AG09319 (cell line): ENCODE measurements at places on chromosomes 3 and 15.

DNA sequence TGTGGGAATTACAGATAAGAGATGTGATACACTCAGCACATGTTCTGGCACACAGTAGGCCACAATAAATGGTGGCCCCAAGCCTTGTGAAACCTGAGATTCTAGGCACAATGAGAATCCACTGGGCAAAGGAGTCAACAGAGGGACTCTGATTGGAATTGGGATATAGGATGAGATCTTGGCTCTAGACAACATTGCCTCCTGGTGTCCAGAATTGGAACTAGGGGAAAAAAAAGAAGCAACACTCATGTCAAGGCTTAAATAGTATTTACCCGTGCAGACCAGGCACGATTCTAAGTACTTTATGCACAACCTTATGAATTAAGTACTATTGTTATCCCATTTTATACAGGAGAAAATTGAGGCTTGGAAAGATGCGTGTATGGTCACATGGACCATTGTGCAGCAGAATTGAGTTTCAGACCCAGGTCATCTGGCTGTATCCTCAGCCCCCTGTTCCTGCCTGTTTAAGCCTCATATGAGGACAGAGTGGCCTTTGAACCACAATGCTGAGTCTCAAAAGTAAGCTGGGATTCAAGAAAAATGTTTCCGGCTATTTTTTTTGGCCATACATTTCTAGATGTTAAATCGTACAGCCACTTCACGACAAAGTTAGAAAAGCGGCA is 124.8 kb downstream of the SV2B start:
- DNase-seq: no peak

GRCh38 chr3:87765256-87765655 is 293.5 kb downstream of the CGGBP1 start:
- DNase-seq: no peak

- DNase-seq: no peak
Measured at GRCh38 chr3:17138246-17139039, 253.7 kb downstream of the PLCL2 start.

DNA sequence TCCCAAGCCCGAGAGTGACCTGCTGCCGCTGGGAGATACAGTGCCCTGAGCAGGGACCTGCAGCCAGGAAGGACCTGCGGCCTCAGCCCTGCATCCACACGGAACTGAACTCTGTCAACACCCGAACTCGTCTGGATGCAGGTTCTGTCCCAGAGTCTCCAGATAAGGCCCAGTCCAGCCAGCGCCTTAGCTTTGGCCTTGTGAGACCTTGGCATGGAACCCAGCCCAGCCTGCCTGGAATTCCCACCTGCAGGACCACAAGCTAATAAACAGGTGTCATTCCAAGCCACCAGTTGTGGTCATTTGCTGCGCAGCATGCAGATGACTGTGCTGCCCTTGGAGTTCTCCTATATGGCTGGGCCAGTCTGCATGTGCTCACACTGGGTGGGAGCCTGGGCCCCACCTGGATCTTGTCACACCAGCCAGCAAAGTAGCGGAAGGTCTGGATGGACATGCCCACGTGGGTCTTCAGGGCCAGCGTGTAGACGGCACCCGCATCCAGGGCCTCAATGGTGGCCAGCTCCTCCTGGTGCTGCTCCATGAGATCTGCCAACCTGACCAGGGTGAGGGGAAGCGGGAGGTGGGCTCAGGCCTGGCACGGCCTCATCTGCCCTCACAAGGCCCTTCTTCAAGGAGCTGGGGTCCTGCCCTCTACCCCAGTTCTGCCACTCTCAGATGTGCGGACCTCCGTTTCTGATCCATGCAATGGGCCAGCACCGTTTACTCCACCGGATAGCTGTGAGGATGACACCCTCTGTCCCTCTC is 47.2 kb upstream of the SLC41A3 start:
- no peak for DNase-seq

DNA sequence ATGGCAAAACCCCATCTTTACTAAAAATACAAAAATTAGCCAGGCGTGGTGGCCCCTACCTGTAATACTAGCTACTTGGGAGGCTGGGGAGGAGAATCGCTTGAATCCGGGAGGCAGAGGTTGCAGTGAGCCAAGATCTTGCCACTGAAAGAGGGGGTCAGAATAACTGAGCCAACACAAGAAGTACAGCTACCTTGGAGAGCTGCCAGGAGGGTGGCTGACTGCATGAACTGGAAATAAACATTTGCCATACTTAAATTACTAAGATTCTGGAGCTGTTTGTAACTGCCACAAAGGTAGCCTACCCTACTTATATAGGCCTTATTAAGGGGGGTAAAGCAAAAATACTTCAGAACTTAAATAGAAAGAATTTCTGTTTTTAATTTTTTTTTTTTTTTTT is 15.4 kb upstream of the PIK3CB start:
- DNase-seq: no peak

GRCh38 chr3:112653209-112653871 is 12.4 kb upstream of the CCDC80 start:
- DNase-seq: no peak

GRCh38 chr3:168722091-168722490 is 626.4 kb upstream of the GOLIM4 start:
- DNase-seq: no peak

DNA sequence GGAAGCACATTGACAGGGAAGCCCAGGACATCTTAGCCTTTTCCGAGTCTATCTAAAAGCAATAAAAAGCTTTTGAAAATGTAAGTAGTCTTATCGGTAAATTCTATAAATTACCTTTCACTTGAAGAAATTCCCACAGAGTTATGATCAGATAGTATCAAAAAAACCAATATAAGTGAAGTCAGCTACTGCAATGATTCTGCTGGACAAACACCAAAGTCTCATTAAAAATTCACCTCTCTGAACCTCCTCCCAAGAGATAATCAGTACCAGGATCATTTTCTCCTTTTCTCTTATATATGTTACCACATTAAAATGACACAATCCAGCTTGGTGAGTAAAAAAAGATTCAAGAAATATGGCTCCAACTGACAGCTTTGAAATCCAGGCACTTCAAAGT is 69.2 kb downstream of the FRMD5 start:
- no peak for DNase-seq

GRCh38 chr3:133899311-133899710 is 3.6 kb upstream of the RAB6B start:
- DNase-seq: no peak

GRCh38 chr3:187290503-187290902 is 1.0 kb downstream of the MASP1 start:
- DNase-seq: no peak

DNA sequence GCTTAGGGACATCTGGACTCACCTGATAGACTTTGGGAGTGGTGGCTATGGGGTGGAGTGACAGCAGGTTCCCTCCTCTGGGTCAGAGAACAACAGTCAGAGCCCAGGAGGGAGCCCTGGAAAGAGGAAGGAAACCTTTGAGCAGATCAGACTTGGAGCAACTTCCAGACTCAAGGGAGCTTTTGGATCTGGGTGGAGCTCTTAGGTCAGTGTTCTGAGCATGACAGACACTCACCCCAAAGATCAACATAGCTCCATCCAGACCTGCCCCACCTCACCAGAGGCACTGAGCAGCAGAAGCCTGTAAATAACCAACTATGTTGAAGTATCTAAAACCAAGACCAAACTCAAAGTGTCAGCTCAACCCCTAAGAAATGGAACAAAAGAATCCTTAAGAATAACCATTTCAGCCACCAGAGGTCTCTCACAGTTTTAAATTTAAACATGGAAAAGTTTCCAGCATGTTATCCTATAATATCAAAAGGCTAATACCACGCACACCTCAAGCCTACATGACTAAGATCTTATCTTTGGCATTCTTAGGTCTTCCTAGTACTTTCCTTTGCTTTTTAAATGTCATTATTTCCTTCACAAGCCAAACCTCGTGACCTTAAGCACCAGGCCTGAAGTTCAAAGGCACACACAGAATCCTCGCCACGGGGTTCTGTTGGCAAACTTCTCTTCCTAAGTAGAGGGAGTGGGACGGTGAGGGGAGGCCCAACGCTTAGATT is 56.4 kb downstream of the UMPS start:
- no peak for DNase-seq

DNA sequence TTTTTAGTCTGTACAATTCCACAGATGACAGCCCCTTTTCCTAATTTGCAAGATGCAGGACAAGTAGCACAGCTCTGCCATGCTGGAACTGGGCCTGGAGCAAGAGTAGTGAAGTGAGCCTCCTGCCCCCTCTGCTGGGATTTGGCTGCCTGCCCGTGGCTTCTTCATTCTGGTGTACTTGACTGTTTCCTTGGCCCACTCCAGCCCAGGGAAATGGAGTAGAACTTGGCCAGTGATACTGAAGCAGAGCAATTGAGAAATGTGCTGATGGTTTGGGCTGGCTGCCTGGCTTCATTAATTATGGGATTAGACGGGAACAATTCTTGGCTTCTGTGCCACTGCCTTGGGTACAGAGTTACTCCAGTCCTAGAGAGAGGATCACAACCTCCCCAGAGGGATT is 2.8 kb downstream of the GPD1L start:
- peak; percentile 44 for DNase-seq

DNA sequence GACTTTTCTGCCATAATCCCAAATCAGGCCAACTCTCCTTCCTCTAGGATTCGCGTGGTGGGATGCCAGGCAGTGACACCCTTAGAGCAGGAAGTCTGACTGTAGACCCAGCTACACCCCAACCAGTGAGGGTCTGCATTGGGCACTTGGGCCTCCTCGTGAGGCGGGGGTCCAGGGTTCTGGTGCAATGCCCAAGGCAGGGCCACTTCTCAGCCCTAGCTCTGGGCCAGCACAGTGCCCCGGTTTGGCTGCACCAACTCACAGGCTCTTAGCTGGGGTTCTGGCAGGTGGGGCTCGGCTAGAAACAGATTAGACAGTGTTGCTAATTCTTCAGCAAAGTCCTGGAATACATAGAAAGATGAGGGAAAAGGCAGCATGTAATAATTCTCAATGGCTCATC is 12.7 kb downstream of the CDAN1 start:
- no peak for DNase-seq

GRCh38 chr3:122377975-122378374 is 5.1 kb downstream of the MIX23 start:
- DNase-seq: no peak

DNA sequence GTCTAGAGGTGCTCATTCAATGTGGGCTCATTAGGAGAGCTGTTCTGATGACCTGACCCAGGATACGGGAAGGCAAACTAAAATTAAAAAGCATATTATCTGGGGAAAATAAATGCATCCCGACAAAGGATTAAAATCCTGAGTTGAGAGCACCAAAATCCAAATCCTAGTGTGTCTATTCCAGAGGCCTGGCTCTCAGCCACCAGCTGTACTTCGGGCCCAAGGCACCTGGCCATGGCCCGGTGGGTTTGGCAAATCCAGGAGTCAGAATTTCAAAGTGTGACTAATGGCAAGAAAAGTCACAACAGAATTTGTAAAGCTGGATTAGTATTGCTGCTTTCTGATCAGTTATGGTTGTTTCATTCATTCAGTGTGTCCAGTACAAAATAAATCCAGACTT is 2.6 kb upstream of the LYSMD4 start:
- no peak for DNase-seq

GRCh38 chr3:12954891-12955650 is 113.7 kb upstream of the RPL32 start:
- DNase-seq: no peak

DNA sequence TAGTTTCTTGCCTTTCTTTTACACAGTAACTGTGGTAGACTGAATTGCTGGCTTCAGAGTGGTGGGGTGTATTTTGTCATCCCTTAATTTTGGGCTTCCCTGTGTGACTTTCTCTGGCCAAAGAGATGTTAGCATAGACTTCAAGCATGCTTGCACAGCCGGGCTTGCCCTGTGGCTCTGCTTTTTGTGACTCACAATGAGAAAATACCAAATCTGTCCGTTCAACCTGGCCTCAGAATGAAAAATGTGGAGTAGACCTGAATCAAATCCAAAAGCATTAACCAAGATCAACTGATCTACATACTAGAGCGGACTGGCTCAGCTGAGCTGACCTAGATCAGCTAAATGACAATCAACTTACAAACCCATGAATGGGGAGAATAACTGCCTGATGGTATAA is 51.4 kb downstream of the PLAAT1 start:
- no peak for DNase-seq

- DNase-seq: no peak
Measured at GRCh38 chr3:46923559-46924350, 46.2 kb downstream of the PTH1R start.

- DNase-seq: no peak
Measured at GRCh38 chr3:180403156-180403555, 198.8 kb upstream of the TTC14 start.

- DNase-seq: no peak
Measured at GRCh38 chr3:197376735-197377555, 78.5 kb upstream of the DLG1 start.
